ENCODE measurements at places on chromosomes 5 and 9. TPM values are rescaled to one million over a fixed set of nuclear protein-coding genes. Genes with fewer than 3 reads are reported as not detected.

The ORM2 gene
- not detected for total RNA-seq

The INSL6 gene
- total RNA-seq = not detected

The PLGRKT gene
- total RNA-seq = 15.6 TPM

The ADRA1B gene
- total RNA-seq = 0.36 TPM

The PCDHA4 gene
- total RNA-seq = 0.88 TPM

DNA sequence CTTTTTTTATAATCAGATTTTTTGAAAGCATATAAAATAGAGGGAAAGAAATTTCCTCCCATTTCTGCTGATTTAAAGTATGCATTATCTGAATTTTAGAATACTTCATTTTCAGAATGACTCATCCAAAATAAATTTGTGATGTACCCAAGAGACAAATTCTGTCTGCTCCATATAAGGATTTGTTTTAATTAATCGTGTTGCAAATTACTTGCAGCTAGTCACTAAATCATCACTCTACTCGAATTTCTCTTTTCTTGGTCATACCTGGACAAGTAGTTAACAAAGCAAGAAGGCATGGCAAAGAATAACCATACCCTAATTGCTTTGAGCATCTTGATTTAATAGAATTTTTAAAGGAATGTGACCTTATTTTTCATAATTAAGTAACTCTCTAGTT, 284.1 kb upstream of the GRAMD2B start:
- H3K4me1 ChIP-seq = peaks cover 34% of the 10 kb centered on the region
- DNase-seq = no peak
- no peak overlapping the region for H3K4me3 ChIP-seq

DNA sequence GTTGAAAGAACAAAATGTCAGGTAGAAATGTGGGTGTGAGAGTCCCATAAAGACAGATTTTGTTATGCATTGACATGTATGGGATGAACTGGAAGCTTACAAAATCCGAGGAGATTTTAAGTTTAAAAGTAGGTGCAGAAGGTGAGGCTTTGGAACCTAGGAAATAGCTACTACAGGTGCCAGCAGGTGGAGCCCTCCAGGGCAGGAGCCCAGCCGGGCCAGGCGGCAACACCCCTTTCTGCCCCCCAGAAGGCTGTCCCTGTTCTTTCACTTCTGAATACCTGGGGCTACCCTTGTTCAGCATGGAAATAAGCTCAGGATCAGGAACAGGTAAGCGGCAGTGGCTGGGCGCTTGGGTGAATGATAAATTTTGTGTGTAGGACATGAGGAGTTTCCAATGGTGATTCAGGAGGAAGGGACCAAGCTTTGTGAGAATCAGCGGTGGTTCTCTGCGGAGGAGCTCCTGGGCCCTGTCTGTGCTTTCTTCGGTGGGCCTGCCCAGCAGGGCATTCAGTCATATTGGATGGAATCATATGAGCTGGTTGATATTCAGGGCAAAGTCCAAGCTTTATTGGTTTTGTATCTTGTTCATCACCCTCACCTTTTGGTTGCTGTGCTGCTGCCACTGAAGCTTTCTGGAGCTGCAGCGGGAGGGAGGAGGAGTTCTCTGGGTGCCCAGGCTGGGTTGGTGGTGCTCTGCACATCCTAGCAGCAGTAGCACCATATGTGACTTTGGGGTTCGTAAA, 12.3 kb downstream of the PCBD2 start:
- no peak overlapping the region for H3K4me3 ChIP-seq
- DNase-seq = peak; percentile 35
- no peak overlapping the region for H3K27ac ChIP-seq
- H3K36me3 ChIP-seq = no peaks in the 10 kb centered on the region

- DNase-seq = no peak
- H3K36me3 ChIP-seq = no peaks in the 10 kb centered on the region
- no peak overlapping the region for H3K4me3 ChIP-seq
- no peaks in the 10 kb centered on the region for H3K27me3 ChIP-seq
- peaks cover 5% of the 10 kb centered on the region for H3K4me1 ChIP-seq
Observed at GRCh38 chr5:83987513-83988292, 267.0 kb upstream of the HAPLN1 start.

DNA sequence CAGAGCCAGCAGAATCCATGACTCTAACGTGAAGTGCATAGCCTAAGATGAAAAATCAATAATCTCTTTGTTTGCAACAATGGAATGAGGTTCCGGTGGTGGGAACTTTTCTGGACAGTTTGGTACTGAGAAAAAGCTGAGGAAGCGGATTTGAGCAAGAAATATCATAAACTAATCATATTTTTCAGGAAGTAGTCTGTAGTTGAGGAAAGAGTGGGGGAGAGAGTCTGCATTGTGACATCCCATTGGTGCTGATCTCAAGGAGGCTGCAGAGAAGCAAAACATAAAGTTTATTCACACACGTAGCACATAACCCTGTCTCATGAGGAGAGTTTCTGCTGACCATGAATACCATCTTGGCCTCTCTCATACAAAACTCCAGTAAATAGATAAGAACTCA, 15.8 kb upstream of the FCHO2 start:
- H3K36me3 ChIP-seq = no peaks in the 10 kb centered on the region
- no peaks in the 10 kb centered on the region for H3K27me3 ChIP-seq
- no peak for DNase-seq
- no peak overlapping the region for H3K4me3 ChIP-seq

DNA sequence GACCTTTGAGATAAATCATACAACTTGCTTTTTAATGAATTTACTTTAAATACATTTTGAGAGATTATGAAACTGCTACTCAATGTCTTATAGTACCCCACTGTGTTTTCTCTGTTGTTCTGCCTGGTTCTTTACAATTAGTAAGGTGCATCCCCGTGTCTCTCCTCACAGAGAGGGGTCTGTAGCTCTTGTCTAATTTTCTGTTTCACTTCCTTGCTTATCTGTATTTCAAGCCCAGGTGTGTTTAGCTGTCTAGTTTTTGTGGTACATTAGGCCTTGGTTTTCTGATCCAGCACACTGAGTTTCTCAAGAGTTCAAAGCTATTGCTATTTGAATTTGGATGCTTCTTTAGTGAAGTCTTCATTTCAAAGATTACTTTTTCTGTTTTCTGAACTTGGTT, 105.1 kb downstream of the MAST4 start:
- H3K27ac ChIP-seq = no peak overlapping the region
- DNase-seq = peak; percentile 18
- H3K4me1 ChIP-seq = no peaks in the 10 kb centered on the region
- no peaks in the 10 kb centered on the region for H3K36me3 ChIP-seq

- peak overlapping the region; percentile 21 for H3K4me3 ChIP-seq
- peaks cover 14% of the 10 kb centered on the region for H3K4me1 ChIP-seq
- no peaks in the 10 kb centered on the region for H3K27me3 ChIP-seq
- H3K27ac ChIP-seq = peak overlapping the region; percentile 23
- DNase-seq = no peak
Observed at GRCh38 chr5:157582731-157583620, 7.4 kb upstream of the ADAM19 start.

- H3K4me3 ChIP-seq = peak overlapping the region; percentile 98
- H3K27ac ChIP-seq = peak overlapping the region; percentile 96
- no peaks in the 10 kb centered on the region for H3K27me3 ChIP-seq
- peaks cover 14% of the 10 kb centered on the region for H3K4me1 ChIP-seq
- H3K36me3 ChIP-seq = peaks cover 10% of the 10 kb centered on the region
Observed at GRCh38 chr5:137754961-137755762, 999 bp upstream of the HNRNPA0 start.

- peaks cover 12% of the 10 kb centered on the region for H3K4me1 ChIP-seq
- DNase-seq = peak; percentile 85
- H3K4me3 ChIP-seq = no peak overlapping the region
- H3K36me3 ChIP-seq = no peaks in the 10 kb centered on the region
- no peaks in the 10 kb centered on the region for H3K27me3 ChIP-seq
Observed at GRCh38 chr5:142201471-142201887, 92.9 kb downstream of the NDFIP1 start.

GRCh38 chr5:87138091-87138805, 129.4 kb upstream of the RASA1 start:
- no peaks in the 10 kb centered on the region for H3K36me3 ChIP-seq
- DNase-seq = no peak
- H3K27ac ChIP-seq = peak overlapping the region; percentile 4
- peaks cover 40% of the 10 kb centered on the region for H3K4me1 ChIP-seq
- no peak overlapping the region for H3K4me3 ChIP-seq
- H3K27me3 ChIP-seq = no peaks in the 10 kb centered on the region
